ENCODE measurements at places on chromosomes 16 and 17.

DNA sequence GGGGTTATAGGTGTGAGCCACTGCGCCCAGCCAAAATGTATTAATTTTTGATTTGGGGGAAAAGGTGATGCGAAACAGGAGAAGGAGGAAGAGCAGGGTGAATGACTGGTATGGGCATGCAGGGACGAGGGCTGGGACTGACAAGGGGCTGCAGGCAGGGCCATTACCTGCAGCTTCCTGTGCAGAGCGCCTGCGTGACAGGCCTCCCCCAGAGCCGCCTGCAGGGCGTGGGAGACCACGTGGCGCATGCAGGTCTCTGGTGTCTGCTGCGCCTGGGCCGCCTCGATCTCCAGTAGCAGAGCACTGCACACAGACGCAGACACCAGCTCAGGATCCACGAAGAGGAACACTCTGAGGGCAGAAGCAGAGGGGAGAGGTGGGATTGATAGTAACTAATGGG is 32.4 kb downstream of the PIK3R6 start:
- no peak for DNase-seq

GRCh38 chr16:87465306-87465705 is 27.5 kb downstream of the ZCCHC14 start:
- no peak for DNase-seq

- DNase-seq, result peak; percentile 13
These were observed 9.7 kb upstream of the ARL2BP start for GRCh38 chr16:57235128-57236021.

- no peak for DNase-seq
These were observed 47.5 kb downstream of the ADCY7 start for GRCh38 chr16:50313596-50314478.

- no peak for DNase-seq
These were observed 503.9 kb downstream of the HAPSTR1 start for GRCh38 chr16:9595393-9595792.

DNA sequence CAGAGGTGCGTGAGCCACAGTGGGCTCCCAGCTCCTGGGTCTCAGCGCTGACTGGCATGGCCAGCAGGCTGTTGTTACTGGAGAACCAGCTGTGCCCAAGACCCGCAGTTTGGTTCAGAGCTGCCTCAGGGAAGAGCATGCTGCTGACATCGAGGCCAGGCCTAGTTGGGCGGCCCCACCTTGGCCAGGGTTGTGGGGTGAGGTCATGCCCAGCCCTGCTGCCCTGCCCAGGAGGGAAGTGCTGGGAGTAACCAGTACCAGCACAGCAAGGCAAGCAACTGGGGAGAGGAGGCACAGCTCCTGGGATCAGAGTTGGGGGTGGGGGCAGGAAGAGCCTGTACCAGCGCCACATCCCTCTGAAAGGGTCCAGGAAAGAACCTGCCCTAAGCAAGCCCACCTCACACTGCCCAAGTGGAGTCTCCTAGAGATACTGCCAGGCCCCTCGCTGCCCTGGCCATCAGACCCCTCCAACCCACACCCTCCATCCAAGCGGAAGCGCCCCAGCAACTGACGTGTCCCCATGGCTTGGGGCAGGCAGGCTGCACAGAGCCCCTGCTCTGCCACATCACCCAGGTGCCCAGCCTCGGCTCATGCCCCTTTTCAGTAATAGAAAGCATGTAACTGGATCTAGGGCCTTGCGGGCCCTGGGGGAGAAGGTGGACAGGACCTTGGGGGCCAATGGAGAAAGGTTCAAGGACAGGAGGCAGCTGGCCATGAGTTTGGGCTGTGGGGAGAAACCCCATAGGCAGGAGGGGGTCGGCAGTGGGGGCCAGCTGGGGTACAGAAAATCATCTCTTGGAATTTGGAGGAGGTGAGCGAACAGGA is 990 bp downstream of the DOK4 start:
- no peak for DNase-seq

GRCh38 chr16:47905771-47906170 is 250.0 kb downstream of the ABCC12 start:
- no peak for DNase-seq

GRCh38 chr17:48429156-48429555 is 858 bp downstream of the SKAP1 start:
- no peak for DNase-seq

GRCh38 chr16:25256695-25257469 is 763 bp downstream of the ZKSCAN2 start:
- DNase-seq, result peak; percentile 3

DNA sequence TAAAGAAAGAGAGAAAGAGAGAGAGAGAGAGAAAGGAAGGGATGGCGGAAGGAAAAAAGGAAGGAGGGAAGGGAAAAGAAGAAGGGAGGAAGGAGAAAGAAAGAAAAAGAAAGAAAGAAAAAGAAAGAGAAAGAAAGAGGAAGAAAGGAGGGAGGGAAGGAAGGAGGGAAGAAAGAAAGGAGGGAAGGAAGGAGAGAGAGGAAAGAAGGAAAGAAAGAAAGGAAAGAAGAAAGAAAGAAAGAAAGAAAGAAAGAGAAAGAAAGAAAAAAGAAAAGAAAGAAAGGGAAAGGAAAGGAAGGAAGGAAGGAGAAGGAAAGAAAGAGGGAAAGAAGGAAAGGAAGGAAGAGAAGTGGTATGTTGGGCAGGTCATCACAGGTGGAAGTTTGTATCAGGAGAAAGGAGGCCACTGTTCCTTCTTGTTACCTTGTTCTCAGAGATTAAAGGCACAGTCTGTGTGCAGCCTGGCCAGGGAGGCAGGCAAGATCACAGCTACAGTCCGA is 19.3 kb downstream of the SLC35G3 start:
- no peak for DNase-seq

All from stimulated activated CD4-positive, alpha-beta T cell treated with anti-CD3 and anti-CD28 coated beads, Interleukin-2, amount 100 ng/mL, for 48 hours (primary cell).